ENCODE measurements at places on chromosomes 4 and X.

- no peak for DNase-seq
These were observed 331.2 kb downstream of the PAPSS1 start for GRCh38 chr4:107388736-107389274.

DNA sequence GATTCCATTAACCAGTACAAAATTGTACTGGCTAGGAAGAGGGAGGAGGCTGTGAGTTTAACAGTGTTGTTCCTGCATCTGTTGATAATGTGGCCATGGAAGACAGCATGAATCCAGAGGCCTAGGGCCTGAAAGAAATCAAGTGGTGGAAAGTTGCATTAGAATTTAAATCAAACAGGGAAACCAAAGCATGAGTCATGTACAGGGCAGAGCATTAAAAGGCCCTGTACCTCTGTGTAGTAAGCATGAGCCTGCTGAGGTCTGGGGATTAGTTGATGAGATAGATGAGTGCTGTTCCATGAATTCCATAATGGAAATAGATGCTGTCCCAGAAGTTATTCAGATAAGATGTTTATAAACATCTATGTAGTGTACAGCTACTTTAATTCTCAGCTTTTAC lies 58.3 kb downstream of the MID1IP1 start:
- no peak for DNase-seq

GRCh38 chr4:30002341-30002740 lies 717.8 kb upstream of the PCDH7 start:
- DNase-seq: no peak

DNA sequence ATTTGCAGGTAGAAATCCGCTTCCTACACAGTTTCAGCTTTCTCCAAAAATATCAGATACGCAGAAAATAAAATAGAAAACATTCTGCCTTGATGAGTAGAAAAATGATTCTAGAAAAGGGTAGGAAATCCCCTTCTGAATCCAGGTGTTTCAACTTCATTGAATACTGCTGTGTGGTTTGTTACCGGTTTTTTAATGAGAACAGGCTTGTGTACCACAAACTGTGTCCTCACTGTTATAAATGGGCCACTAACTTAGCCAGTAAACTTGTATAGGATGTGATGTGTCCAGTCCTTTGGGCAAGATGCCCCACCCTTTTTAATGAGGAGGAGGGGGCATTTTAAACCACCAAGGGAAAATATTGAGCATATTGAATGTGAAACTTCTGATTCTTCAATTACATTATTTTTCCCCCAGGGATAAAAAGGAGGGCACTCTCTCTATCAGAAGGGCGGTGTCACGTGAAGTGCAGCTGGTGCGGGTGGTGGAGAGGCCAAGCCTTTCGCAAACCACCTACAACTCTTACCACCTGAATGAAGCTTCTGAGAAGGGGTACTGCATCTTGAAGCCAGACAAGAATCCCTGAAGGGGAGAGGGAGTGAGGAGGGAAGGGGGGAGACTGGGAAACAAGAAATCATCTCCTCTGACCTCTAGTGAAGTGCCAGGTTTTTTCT lies 4.5 kb downstream of the CXXC4 start:
- DNase-seq: no peak

GRCh38 chr4:108466936-108467902 lies 153.2 kb upstream of the RPL34 start:
- no peak for DNase-seq
